ENCODE measurements at places on chromosomes 11 and 22.
A peak's percentile ranks its signal among the peaks of the same experiment; 100 is the strongest.

DNA sequence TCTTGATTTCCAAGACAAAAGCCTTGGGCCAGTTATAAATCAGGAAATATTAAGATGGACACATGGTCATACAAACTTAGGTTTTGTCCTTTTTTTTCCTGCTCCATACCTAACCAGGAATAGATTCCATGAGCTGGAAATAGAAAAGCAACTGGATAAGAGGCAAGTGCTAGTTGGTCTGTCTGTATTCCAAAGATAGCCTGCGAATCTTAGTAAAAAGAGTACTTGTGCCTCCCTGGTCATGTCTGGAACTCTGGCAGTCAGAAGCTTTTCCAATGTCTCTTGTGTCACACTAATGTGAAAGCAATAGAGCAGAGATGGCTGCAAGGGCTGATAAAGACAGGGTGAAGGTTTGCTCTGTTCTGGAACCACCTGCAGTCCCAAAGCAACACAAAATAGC, 590.2 kb upstream of the ANO5 start:
- DNase-seq = no peak

GRCh38 chr11:9028581-9028980, 24.8 kb upstream of the NRIP3 start:
- DNase-seq = no peak

GRCh38 chr11:131682373-131683015, 312.1 kb downstream of the NTM start:
- no peak for DNase-seq

DNA sequence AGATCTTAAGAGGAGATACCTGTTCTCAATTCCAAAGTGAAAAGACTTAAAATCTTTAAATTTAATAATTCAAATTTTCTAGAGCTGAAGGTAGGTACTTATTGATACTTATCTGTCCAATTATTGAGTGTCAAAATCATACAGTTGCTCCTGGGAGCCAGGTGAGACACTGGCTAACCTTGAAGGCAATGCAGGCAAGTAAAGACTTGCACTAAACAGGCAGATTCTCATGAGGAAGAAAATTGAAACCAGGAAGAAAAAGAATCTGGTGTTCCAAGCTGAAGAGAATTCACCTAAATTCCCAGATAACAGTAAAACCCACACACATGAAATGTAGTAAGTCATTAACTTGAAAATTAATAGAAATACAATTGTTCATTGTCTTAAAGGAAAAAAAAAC, 30.3 kb downstream of the VSIG10L2 start:
- DNase-seq = no peak

DNA sequence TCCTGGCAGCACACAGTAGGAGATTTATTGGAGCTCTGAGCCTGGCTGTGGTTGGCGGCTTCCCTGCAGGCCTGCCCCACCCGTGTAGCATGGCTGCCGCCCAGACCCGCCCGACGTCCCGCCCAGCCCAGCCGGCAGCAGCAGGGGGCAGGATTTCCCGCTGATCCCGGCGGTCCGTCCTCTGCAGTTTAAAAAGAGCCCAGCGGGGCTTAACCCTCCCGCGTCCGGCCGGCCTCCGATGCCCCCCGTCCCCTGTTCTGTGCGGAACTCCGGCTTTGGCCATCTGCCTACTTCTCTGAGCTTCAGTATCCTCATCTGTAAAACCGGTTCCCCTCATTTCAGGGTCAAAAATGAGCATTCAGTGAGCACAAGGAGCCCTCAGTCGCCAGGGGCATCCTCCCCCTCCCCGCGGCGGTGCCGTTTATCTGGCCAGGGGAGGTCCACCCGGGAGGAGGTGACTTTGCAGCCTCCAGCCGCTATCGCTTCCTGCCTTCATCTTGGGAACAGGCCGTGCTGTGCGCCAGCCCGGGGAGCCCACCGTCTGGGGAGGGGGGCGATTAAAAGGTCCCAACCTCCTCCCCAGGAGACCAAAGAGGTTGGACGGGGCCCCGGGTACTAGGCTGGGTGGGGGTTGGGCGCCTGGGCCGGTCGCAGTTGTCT, at the start of gene GAS2L1:
TSS of gene GAS2L1 (plus strand) at position 476 of the 660 bp plus-strand sequence. CDS start 1,456 bp downstream, outside the sequence.
- peak; percentile 29 for DNase-seq

- no peak for DNase-seq
Observed at GRCh38 chr11:131465746-131466145, 95.3 kb downstream of the NTM start.

All from activated CD4-positive, alpha-beta T cell treated with anti-CD3 and anti-CD28 coated beads, Interleukin-2, amount 50 U/mL, for 1 hour (primary cell).